ENCODE measurements at places on chromosomes 2 and 18.

DNA sequence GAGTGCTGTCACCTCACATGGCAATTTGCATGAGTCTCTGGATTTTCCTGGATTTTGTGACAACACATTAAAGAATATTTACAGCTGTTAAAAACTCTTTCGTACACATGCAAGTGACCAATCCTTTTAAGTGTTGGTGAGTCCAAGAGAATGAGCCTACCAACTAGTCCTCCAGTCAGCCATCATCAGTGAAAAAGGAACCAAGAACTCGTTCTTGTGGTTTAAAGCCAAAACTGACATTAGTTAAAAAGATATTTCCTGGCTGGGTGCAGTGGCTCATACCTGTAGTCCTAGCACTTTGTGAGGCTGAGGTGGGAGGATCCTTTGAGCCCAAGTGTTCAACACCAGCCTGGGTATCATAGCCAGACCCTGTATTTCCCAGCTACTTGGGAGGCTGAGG is 215.4 kb upstream of the ITGA4 start:
- no peak for DNase-seq

- DNase-seq: no peak
These were observed 18.2 kb downstream of the MEP1B start for GRCh38 chr18:32208023-32208422.

- DNase-seq: no peak
These were observed 18.8 kb upstream of the ALPI start for GRCh38 chr2:232437195-232437571.

DNA sequence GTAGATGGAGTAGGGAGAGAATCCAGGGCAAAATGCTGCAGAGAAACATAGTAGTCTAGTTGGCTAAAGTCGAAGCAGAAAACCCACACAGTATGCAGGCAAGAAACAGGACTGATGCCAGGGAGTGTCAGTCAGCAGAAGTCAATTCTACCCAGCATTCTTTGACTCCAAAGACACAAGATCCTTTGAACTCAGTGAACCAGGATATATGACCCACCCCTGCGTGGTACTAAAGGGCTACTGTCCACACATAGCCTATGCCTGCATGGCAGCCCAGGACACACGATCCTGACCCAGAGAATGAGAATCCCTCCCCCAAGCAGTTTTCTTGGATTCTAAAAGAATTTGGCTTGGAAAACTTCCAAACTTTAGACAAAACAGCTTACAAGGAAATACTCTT is 42.5 kb downstream of the ALK start:
- DNase-seq: no peak

DNA sequence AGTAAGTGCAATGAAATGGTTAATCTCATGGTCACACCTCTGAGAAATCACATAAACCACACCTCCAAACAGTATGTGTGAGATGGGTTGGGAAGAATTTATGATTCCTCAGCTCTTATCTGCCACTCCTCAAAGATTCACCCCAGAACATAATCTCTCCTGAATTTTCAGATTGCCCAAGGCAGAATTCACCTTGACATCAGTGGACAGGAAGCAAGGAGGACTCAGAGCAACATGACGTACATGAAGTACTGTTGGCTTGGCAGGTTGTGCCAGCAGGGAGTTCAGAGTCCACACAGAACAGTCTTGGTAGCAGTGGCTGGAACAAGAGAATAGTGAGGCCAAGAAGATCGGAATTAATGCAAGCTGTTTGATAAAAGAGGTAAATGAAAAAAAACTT is 31.7 kb upstream of the CYBRD1 start:
- no peak for DNase-seq

DNA sequence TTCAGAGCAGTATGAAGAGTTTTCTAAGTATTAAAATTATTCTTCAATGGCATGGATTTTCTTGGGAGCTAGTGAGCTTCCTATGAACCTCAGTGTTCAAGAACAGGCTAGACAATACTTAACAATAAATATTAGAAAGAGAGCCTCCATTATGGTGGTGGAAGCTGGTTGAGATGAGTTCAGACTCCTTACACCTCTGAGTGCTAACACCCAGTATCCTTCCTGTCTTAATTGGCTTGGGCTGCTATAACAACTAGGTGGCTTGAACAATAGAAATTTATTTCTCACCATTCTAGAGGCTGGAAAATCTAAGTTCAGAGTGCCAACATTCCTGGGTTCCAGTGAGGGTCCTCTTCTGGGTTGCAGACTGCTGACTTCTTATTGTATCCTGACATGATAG is 369.4 kb upstream of the HNRNPA3 start:
- no peak for DNase-seq

DNA sequence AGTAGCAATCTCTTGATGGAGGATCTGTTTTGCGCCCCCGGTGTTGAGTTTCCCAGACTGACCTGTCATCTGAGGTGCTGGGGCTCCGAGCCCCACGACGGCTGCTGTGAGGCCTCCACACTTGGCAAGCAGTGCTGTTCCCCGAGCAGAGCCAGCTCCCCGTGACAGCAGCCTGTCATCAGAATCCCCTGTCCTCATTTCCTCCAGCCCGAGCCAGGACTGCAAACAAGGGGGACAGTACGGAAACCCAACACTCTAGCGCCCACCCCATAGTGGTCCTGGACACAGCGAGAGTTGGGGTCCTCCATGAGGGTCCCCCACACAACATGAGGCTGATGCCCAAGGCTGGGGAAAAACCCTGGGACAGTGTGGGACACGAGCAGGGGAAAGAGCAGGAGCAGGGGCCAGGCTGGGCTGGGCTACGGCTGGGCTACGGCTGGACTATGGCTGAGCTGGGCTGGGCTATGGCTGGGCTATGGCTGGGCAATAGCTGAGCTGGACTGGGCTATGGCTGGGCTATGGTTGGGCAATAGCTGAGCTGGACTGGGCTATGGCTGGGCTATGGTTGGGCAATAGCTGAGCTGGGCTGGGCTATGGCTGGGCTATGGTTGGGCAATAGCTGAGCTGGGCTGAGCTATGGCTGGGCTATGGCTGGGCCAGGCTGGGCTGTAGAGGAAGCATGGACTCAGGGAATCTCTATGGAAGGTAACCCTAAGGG is 1.5 kb upstream of the KLHL30 start:
- no peak for DNase-seq

DNA sequence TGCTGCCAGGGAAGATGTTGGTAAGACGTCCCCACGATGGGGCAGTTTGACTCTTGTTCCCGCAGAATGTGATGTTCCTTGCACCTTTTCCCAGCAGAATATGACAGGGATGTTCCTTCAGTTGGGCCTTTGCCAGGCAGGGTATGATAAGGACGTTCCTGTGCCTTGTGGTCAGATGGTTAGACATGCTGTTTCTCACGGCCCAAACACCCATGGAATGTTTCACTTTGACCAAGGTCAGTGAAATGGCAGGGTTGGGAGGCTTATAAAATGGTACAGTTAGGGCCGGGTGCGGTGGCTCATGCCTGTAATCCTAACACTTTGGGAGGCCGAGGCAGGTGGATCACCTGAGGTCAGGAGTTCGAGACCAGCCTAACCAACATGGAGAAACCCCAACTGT is 40.3 kb upstream of the YPEL5 start:
- DNase-seq: no peak

GRCh38 chr18:54173980-54174630 is 50.4 kb downstream of the MBD2 start:
- no peak for DNase-seq

- no peak for DNase-seq
These were observed 601.0 kb downstream of the SLC4A3 start for GRCh38 chr2:220228310-220229006.

GRCh38 chr2:199777916-199778315 is 73.1 kb downstream of the FTCDNL1 start:
- DNase-seq: no peak

GRCh38 chr2:207504513-207505170 is 25.1 kb upstream of the CREB1 start:
- no peak for DNase-seq

GRCh38 chr18:70415823-70416488 is 127.1 kb downstream of the SOCS6 start:
- DNase-seq: no peak

DNA sequence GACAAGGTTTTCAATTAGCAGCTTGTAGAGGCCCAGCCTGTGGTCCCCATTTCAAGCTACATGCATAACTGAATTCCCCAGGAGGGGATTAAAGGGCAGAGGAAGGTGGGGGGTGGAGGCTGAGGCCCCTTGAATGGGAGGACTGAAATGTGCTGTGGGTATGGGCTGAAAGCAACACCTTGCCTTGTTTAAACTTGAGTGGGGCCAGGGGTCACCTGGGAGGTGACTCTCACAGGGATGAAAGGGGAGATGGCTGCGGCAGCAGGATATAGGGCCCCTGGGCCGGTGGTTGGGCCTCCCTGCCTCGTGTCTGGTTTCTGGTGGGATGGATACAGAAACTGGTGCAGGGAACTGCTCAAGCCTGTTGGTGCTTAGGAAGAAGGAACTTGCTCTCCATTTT is 225.9 kb upstream of the SPRED2 start:
- DNase-seq: no peak

- peak; percentile 38 for DNase-seq
These were observed 15.2 kb upstream of the CHRNA1 start for GRCh38 chr2:174779361-174779928.

- no peak for DNase-seq
These were observed 69.2 kb downstream of the MARCHF4 start for GRCh38 chr2:216302981-216303676.

Data from NCI-H146 (cell line).